ENCODE measurements at places on chromosomes 11 and 22.
A peak's percentile ranks its signal among the peaks of the same experiment; 100 is the strongest.

GRCh38 chr11:71340086-71340606, 87.8 kb upstream of the SHANK2 start:
- no peak for DNase-seq

GRCh38 chr22:32836280-32837123, 35.0 kb downstream of the TIMP3 start:
- no peak for DNase-seq

GRCh38 chr22:31431950-31432349, 32.5 kb downstream of the DRG1 start:
- DNase-seq, result no peak

DNA sequence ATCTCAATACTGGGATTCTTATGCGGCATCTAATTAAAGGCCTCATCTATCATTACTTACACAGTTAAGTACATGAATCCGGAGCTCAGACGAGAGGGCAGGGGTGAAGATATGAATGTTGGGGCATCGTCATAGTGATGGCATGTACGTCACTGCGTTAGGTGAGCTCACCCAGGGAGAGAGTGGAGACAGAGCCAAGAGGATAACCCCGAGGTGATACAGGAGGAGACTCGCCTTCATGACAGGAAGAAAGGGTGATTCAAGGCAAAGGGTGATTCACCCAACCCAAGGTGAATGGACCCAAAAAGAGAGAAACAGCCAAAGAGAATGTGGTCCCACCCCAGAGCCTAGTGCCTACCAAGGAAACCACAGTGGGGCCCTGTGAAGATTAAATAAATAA, 132.9 kb upstream of the BLID start:
- no peak for DNase-seq

- DNase-seq, result no peak
Measured at GRCh38 chr11:93852242-93852641, 1.8 kb upstream of the VSTM5 start.

DNA sequence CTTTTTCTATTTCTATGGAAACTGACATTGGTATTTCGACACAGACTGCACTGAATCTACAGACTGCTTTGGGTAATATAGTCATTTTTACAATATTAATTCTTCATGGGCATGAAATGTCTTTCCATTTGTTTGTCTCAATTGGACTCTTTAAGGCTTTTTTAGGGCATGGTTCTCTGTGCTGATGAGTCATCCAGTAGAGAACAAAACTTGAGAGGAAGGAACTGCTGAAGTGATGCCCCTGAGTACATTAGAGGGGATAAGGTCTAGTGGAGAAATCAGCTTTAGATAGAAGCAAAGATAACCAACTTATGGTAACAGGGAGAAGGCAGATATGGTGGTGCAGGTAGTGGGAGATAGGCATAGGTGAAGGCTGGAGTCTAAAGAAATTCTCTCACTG, 25.1 kb downstream of the TSG101 start:
- DNase-seq, result no peak

DNA sequence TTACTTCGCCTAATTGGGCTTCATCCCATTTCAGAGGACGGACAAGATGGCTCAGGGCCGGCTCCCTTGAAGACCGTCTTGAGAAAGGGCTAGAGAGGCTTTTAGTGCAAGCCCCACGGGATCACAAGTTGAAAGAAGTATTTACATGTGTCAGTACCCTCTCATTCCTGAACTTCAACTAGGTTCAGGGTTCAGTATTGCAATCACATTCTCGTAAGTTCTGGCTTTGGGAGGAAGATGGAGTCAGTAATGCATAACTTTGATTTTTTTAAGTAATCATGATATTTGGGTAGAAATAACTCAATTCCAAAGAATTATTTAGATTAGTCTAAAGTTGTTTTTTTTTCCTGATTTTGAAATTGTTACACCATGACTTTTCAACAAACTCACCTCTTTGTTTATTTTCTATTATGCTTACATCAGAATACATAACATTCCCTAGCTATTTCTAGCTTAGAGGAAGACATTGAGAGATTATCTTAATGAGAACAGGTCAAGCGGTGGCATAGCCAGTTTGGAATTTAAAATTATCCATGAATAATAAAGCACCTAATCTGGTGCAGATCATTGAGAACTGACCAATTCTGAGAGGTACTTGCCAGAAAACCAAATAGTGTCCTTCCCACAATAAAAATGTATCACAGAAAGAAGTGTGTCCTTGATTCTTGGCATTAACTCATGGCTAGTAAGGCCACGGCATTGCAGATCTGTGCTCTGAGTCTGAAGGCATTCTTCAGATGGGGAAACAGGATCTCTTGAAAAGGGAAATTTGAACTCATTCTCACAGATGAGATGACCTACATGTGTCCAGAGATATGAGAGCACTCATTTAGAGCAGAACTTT, 92.1 kb upstream of the BLID start:
- DNase-seq, result no peak

DNA sequence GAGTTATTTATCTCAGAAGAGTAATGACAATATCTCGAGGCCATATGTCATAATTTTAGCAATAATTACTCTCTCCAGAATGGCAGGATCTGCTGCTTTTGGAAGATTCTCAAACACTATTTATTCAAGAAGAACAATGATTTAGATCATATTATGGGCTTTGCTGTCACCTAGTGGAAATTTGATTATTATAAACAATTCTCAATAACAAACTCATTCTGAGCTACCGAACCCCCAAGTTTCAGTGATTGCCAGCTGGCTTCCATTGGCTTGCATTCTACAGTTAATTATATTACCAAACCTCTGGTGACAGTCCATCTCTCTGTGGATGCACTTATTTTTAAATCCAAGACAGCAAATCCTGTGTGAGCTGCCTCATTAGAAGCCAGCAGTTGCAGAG, 27.9 kb upstream of the SLC36A4 start:
- DNase-seq, result no peak

GRCh38 chr11:36296884-36297543, 926 bp downstream of the PRR5L start:
- no peak for DNase-seq

GRCh38 chr11:64436000-64436399, 77.0 kb downstream of the RPS6KA4 start:
- no peak for DNase-seq

DNA sequence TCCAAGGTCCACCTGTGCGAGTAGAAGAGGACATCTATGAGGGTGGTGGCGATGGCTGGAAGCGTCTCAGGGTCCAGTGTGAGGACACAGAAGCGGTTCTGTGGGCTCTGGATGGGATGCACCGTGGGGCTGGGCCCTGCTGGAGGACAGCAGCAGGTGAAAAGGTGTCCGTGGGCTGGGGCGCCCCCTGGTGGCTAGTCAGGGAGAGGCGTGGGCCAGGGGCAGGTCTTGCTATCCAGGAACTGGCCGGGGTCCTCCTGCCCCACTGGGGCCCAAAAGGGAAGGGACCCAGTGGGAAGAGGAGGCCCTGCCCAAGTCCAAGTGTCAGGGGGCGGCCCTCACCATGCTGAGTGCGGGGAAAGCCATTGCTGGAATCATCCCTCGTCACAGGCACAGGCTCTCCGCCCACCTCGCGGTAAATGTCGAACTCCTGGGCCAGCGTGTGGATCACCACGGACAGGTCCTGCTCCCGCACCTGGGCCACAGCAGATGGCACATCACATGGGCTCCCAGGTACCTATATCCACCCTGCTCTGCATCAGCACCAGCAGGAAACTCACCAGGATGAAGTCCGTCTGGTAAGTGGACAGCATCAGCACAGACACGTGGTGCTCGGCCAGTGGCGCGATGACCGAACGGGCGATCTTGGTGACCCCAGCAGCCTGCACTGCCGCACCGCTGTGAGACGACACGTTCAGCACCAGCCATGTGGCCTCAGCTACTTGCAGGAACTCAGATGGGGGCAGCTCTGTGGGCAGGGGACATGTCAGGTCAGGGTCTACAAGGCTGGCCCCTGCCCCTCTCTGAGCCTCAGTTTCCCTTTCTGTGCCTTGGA, 2.3 kb downstream of the CASTOR1 start:
- DNase-seq, result peak; percentile 88

DNA sequence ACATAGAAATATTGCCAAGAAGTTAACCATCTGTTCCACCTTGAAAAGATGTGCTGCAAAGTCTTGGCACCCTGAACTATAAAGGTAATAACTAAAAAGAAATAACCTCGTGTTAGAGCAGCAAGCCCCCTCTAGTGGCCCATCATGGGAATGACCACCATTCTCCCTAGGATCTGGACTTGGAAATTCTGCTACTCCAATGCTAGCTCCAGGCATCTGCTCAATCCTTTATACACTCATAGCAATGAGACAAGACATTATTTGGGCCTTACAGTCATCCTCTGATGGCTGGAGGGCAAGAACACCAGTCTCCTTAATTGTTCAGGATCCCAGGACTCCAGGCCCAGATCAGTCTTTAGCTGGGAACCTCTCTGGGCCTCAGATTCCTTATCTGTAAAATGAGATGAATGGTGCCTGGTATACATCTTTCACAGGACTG, 76.0 kb downstream of the CWC15 start:
- peak; percentile 24 for DNase-seq

GRCh38 chr22:47818496-47818895, 1056.0 kb downstream of the TBC1D22A start:
- no peak for DNase-seq

GRCh38 chr11:32447252-32447651, 11.9 kb upstream of the WT1 start:
- no peak for DNase-seq

DNA sequence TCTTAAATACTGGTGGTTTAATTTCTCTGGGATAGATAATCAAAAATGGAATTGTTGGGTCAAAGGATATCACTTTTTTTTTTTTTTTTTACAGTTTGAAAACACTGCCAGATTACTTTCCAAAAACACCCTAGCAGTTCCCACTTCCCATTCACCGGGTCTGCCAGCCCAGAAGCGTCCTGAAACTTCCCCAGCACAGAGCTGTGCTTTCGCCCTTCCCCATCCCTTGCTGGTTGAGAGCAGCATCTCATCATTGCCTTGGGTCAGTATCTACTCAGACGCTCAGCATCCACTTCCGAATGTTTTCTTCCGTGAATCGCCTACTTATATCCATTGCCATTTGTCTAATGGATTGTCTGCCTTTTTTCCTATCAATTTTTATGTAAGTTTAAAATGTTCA, 5.5 kb downstream of the CERK start:
- no peak for DNase-seq

DNA sequence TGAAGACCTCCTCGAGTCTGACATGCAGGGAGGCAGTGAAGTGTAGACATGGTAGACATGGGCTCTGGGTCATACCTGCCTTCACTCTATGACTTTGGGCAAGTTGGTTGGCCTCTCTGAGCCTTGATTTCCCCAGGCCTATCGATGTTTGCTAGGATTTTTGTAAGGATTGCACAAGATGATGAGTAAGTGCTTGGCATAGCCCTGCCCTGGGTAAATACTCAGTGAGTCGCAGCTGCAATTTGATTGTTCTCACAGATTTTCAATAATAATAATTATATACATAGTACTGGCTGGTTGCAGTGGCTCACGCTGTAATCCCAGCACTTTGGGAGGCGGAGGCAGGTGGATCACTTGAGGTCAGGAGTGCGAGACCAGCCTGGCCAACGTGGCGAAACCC, 18.1 kb downstream of the MCM5 start:
- DNase-seq, result no peak

DNA sequence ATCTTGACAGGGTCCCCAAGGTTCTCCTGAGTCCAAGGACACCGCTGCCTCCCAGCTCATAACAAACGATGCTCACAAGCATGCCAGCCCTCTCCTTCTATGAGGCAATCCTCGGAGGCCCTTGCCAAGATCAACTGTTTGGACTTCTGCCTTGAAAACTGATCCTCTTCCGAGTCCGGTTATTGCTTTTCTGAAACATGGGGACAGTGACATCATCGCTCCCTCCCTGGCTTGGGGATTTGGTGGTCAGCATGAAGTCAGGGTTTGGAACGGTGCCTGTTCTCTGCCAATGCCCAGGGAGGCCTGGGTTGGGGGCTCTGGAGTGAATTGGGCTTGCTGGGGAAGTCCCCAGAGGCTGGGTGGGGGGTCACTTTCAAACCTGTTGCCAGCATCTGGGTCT, 149.3 kb downstream of the FBXO7 start:
- no peak for DNase-seq

- no peak for DNase-seq
Measured at GRCh38 chr11:2580571-2581001, 119.2 kb downstream of the KCNQ1OT1 start.

DNA sequence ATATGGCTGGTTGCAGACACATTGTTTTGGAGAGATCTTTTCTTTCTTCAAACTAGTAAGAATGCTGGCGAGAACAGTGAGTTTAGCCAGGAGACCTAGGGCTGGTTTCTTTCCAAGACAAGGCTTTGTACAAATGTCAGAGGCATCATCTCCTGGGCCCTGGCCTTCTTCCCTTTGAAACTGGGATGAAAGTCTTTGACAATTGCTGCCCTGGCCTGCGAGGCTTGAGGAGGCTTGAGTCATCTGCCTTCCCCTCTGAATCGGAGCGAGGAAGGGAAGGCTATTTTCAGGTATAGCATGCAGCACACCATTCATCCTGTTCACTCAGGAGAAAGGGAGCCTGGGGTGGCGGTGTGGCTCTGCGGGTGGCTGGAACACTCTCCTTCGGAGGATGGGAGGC, 21.5 kb upstream of the PARVG start:
- no peak for DNase-seq

GRCh38 chr11:57662893-57663292, 5.0 kb upstream of the ZDHHC5 start:
- DNase-seq, result no peak

DNA sequence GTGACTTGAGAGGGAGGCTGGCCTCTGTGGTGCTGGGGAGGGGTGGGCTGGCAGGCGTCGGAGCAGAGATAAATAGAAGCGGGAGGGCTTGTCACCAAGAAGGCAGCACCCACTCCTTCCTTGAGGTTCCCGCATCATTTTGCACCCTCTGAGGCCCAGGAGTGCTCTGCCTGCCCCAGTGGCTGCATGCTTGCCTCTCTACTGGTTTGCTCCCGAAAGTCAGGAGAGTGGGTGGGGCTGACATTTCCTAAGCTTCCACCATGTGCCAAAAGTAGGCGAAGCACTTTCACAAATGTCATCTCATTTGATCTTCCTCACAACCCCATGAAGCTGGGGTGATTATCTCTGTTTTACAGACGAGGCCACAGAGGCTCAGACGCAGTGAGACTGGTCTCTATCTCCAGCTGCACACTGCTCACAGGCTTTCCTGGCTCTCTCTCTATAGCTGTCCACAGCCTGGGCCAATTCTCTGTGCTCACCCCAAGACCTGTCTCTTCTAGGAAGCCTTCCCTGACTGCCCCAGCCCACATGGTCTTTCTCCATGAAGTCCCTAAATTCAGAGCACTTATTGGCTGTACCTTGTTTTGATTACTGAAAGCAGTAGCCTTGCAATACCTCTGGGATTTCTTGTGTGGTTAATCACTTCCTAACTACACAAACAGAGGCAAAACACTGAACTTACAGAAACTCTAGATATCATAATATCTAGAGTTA, 2.6 kb upstream of the UCP3 start:
- DNase-seq, result peak; percentile 37

- DNase-seq, result no peak
Measured at GRCh38 chr11:57536947-57537619, at the start of gene SMTNL1. TSS of gene SMTNL1 (plus strand) at chr11:57537595. CDS start at chr11:57542643, 5,048 bp downstream.

Data from stimulated activated CD4-positive, alpha-beta T cell treated with anti-CD3 and anti-CD28 coated beads, TNF-alpha, amount 100 ng/mL, for 48 hours (primary cell).